ENCODE measurements at places on chromosomes 7 and 10.

GRCh38 chr10:76397181-76398042 is 966.0 kb downstream of the LRMDA start:
- DNase-seq: no peak

- no peak for DNase-seq
Measured at GRCh38 chr10:123141791-123142700, 5.9 kb upstream of the HMX2 start.

GRCh38 chr10:76764177-76764576 is 873.4 kb downstream of the KCNMA1 start:
- no peak for DNase-seq

- DNase-seq: no peak
Measured at GRCh38 chr7:80440883-80441282, 71.0 kb downstream of the GNAT3 start.

DNA sequence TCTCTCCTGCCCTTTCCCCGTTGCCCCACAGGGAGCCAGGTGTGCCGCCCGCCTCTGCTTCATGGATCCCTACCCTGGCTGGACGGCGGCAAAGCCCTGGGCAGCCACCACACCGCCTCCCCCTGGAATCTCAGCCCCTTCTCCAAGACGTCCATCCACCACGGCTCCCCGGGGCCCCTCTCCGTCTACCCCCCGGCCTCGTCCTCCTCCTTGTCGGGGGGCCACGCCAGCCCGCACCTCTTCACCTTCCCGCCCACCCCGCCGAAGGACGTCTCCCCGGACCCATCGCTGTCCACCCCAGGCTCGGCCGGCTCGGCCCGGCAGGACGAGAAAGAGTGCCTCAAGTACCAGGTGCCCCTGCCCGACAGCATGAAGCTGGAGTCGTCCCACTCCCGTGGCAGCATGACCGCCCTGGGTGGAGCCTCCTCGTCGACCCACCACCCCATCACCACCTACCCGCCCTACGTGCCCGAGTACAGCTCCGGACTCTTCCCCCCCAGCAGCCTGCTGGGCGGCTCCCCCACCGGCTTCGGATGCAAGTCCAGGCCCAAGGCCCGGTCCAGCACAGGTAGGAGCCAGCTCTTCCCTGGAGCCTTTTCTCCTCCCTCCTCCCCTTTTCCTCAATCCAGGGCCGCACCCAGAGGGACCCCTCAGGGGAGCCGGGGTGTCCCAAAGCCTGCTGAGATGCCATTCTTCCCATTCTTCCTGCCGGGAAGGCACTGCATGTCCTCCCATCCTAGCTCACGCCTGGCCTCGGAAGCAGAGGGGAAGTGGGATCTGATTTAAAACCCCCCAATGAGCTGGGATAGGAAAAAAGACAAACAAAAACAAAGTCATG is 4.0 kb downstream of the GATA3 start:
- no peak for DNase-seq

GRCh38 chr10:97157578-97158095 is 28.1 kb downstream of the SLIT1 start:
- no peak for DNase-seq

DNA sequence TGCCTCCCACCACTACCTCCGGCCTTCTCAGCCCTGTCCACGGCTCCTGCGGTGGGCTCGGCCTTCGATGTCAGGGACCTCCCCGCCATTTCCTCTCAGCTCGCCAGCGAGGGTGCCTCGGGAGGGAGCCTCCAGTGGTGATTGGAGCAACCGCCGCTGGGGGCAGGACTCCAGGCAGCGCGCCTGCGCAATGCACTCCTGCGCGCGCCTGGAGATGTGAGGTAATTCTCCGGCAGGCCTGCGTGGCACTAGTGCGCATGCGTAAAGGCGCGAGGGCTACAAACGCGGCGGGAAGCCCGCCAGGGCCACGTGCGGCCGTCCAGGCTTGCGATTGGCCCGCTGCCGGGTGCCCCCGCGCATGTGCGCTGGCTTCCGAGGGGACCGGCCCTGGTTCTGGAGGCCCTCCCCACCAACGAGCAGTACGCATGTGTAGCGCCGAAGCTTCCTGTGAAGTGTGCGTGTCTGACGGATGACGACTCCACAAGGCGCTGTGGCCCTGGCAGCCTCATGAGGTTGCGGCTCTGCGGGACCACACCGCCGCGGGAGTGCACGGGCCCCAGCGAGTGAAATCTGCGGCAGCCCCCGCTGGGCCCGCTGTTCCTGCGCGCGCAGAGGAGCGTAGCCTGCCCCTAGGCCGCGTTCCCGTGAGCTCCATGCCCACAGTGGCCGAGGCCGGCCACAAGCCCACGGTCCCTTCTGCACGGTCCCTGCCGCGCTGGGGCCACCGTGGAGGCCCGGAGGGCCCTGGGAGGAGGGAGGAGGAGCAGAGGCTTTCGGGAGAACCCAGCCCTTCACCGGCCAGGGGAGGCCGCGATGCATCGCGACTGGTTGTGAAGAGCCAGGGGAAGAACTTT is at the start of gene SYCE1:
Gene SYCE1, minus strand, starts transcription at position 143 of the 854 bp plus-strand sequence. Its CDS starts 54 bp downstream, at position 89.
- no peak for DNase-seq

- DNase-seq: no peak
Measured at GRCh38 chr10:43735907-43736306, 87.2 kb upstream of the ZNF32 start.

GRCh38 chr7:12475362-12476063 is 71.8 kb upstream of the VWDE start:
- no peak for DNase-seq

Data from cortex of kidney (tissue), 1 donor.